Ureter (tissue), 1 donor: ENCODE measurements at places on chromosomes 1 and 21. TPM values are rescaled to one million over a fixed set of nuclear protein-coding genes. Genes with fewer than 3 reads are reported as not detected.

Gene NCF2
- total RNA-seq: 3.8 TPM

GRCh38 chr21:21662776-21663175 is 664.6 kb downstream of the NCAM2 start:
- no peak for DNase-seq

DNA sequence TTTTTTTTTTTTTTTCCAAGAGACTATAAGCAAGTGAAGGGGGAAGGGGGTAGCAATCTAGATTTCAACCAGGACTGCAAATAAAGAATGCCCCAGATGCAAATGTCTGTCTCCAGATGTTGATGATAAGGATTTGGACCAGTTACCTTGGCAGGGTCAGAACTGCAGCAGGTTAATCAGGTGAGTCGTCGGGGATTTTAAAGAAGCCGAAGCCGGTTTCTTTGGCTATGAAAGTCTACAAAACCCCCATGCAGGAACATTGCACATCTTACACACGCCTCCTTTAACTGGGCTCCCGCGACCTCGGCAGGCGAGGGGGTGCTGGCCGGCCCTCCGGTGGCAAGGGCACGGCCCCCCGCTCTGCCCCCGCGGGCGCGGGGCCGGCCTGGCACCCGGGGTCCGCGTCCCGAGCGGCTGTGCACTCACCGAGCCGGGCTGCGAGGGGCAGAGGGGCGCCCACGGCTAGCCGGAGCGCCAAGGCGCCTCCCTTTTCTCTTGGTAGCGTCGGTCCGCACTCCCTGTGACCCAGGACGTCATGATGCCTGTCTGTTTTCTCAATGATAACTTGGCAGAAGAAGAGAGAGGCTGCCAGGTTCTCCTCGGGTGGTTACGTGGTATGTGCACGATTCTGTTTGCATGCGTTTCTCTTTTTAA is 366.3 kb upstream of the ESRRG start:
- DNase-seq: no peak

DNA sequence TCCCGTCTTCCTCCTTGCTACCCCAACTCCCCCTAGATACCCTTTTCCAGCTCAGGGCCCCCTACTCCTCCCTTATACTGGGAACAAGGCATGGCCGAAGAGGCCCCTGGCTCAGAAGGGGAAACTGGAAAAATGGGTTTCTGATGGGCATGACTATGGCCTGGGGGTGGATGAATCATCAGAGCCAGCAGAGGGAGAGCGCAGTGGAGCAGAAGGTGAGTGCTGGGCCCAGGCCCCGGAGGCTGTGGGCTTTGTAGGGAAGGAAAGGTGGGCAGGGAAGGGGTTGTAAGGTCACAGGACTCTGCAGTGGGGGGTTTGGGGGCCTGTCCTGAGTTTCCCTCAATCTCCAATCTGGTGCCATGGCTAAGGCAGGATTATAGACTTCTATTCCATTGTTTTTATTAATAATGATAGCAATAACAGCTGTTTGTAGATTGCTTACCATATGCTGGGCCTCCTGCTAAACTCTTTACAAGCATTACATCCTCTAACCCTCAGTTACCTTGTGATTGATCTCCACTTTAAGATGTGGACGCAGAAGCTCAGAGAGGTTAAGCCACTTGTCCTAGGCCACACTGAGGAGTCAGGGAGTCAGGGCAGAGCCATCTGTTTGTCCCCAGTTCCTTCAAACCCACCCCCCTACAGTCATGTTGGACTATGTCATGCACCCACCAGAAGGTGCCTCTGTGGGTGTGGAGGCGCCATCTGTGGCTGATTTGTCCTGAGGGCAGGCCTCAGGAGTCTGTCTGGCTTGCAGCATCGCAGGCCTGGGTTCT is 36.2 kb upstream of the ZNF362 start:
- DNase-seq: peak; percentile 64

- no peak for DNase-seq
Measured at GRCh38 chr1:43460988-43461693, 7.4 kb upstream of the HYI start.

GRCh38 chr1:42214447-42214871 is 49.9 kb upstream of the GUCA2A start:
- DNase-seq: no peak

GRCh38 chr1:39645411-39646043 is 6.1 kb upstream of the HEYL start:
- no peak for DNase-seq

- DNase-seq: no peak
Measured at GRCh38 chr1:25706146-25707089, 89.8 kb downstream of the MAN1C1 start.
